Smooth muscle cell of the coronary artery (primary cell): ENCODE measurements at places on chromosomes 4 and X. TPM values are rescaled to one million over a fixed set of nuclear protein-coding genes. Genes with fewer than 3 reads are reported as not detected.

AVPR2 gene
- 0.12 TPM in 1 of 2 replicates, not detected in the other for total RNA-seq

UGT2B10 gene
- not detected in 2 replicates for total RNA-seq

CCSER1 gene
- total RNA-seq = 0.23 TPM in 1 of 2 replicates, not detected in the other

RIPPLY1 gene
- not detected in 2 replicates for total RNA-seq

CSN2 gene
- total RNA-seq = not detected in 2 replicates

TASL gene
- not detected in 2 replicates for total RNA-seq

SATL1 gene
- total RNA-seq = not detected in 2 replicates

SOWAHB gene
- total RNA-seq = not detected in 2 replicates

USP17L18 gene
- not detected in 2 replicates for total RNA-seq

NRK gene
- 0.12 and 0.15 TPM in 2 replicates for total RNA-seq

CXCL5 gene
- total RNA-seq = 0.08 TPM in 1 of 2 replicates, not detected in the other

INTU gene
- 3.1 and 9.1 TPM in 2 replicates for total RNA-seq

HTN1 gene
- not detected in 2 replicates for total RNA-seq

USP53 gene
- total RNA-seq = 17.6 and 59.1 TPM in 2 replicates

CTAG2 gene
- not detected in 2 replicates for total RNA-seq

MAGEB18 gene
- not detected in 2 replicates for total RNA-seq

OTUD6A gene
- total RNA-seq = not detected in 2 replicates

MGAT4D gene
- total RNA-seq = not detected in 2 replicates

RBPJ gene
- 27.7 and 91.8 TPM in 2 replicates for total RNA-seq

ARMCX2 gene
- total RNA-seq = 59.8 and 72.9 TPM in 2 replicates

KDR gene
- total RNA-seq = 1.9 and 16.5 TPM in 2 replicates

CENPI gene
- 0.94 and 6.1 TPM in 2 replicates for total RNA-seq

MAGEA1 gene
- not detected in 2 replicates for total RNA-seq

REPS2 gene
- total RNA-seq = 0.23 and 0.35 TPM in 2 replicates

GPR34 gene
- total RNA-seq = not detected in 2 replicates

PRR32 gene
- total RNA-seq = not detected in 2 replicates

CXCL8 gene
- 214 TPM in 1 of 2 replicates, not detected in the other for total RNA-seq

TCEAL7 gene
- total RNA-seq = 5.1 and 5.9 TPM in 2 replicates

KLF8 gene
- total RNA-seq = 0.47 and 0.90 TPM in 2 replicates

L1CAM gene
- 0.08 and 0.23 TPM in 2 replicates for total RNA-seq

SHROOM2 gene
- under 0.01 and 0.08 TPM in 2 replicates for total RNA-seq

UGT8 gene
- not detected in 2 replicates for total RNA-seq

TGIF2LX gene
- total RNA-seq = not detected in 2 replicates

SLC7A11 gene
- total RNA-seq = 4.4 and 54.7 TPM in 2 replicates

NKX3-2 gene
- 0.15 TPM in 1 of 2 replicates, not detected in the other for total RNA-seq

GPC4 gene
- total RNA-seq = 3.6 and 6.2 TPM in 2 replicates

PHKA1 gene
- 2.3 and 6.5 TPM in 2 replicates for total RNA-seq

UGT2B7 gene
- total RNA-seq = not detected in 2 replicates

FABP2 gene
- not detected in 2 replicates for total RNA-seq

CLDN34 gene
- total RNA-seq = not detected in 2 replicates

RASSF6 gene
- total RNA-seq = not detected in 2 replicates

CASP3 gene
- total RNA-seq = 14.3 and 31.3 TPM in 2 replicates

PABPC4L gene
- total RNA-seq = 0.23 and 1.6 TPM in 2 replicates

KIF4A gene
- 0.59 and 5.2 TPM in 2 replicates for total RNA-seq

TRO gene
- 5.9 and 18.3 TPM in 2 replicates for total RNA-seq

MAGEE1 gene
- 0.83 and 0.94 TPM in 2 replicates for total RNA-seq

PCDH19 gene
- total RNA-seq = under 0.01 TPM in 1 of 2 replicates, not detected in the other

FHDC1 gene
- under 0.01 and 0.12 TPM in 2 replicates for total RNA-seq

CENPVL3 gene
- not detected in 2 replicates for total RNA-seq

SH2D1A gene
- not detected in 2 replicates for total RNA-seq

STK32B gene
- 0.30 and 1.6 TPM in 2 replicates for total RNA-seq

TMEM150C gene
- 0.23 and 1.5 TPM in 2 replicates for total RNA-seq

GPRASP3 gene
- total RNA-seq = 3.4 and 8.0 TPM in 2 replicates

REST gene
- 9.9 and 24.7 TPM in 2 replicates for total RNA-seq

TLR7 gene
- not detected in 2 replicates for total RNA-seq

PSAPL1 gene
- total RNA-seq = not detected in 2 replicates

CHIC1 gene
- 5.1 and 17.2 TPM in 2 replicates for total RNA-seq
